ENCODE measurements at places on chromosomes 5 and 9.

DNA sequence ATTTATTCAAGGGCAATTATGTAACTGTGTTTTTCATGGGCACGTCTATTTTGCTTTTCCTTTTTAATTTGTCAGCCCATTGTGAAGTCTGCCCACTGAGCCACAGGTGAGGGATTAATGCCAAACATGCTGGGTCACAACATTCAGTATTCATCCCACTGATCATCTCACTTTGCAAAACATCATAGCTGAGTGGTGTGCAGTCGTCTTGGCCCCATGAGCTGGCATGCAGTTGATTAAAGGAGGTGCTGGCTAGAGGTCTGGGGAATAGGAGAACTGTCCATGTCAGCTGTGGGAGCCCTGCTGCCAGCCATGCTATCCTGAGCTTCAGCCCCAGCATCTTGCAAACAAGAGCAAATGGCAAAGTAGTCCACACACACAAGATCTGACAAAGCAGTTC, 11.7 kb upstream of the ESM1 start:
- no peak for DNase-seq

DNA sequence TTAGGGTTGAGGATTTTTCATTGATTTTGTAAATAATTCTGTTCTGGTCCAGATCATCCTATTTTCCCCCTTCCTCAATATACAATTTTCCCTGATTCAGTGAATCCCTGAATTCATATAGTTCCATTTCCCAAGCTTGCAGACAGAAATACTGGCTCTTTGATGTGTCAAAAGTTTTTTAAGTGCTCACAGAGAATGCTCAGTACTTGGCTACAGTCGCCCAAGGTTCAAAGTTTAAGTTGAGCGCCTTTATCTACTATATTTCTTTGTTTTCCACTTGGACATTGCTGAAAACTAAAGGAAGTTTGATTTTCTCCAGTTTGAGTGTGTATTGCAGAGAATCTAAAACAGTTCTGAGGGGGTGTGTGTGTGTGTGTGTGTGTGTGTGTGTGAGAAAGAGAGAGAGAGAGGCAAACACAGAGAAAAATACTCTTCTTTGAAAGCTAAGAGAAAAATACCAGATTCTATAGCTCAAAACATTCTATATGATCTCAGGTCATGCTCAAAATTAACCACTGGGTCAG, 136.2 kb upstream of the ACO1 start:
- no peak for DNase-seq

GRCh38 chr5:81552852-81553566, 159.1 kb upstream of the ACOT12 start:
- DNase-seq = no peak

- DNase-seq = no peak
Observed at GRCh38 chr9:88992556-88992955, 1.3 kb downstream of the S1PR3 start.

GRCh38 chr9:71716138-71716909, 52.0 kb downstream of the CEMIP2 start:
- no peak for DNase-seq

DNA sequence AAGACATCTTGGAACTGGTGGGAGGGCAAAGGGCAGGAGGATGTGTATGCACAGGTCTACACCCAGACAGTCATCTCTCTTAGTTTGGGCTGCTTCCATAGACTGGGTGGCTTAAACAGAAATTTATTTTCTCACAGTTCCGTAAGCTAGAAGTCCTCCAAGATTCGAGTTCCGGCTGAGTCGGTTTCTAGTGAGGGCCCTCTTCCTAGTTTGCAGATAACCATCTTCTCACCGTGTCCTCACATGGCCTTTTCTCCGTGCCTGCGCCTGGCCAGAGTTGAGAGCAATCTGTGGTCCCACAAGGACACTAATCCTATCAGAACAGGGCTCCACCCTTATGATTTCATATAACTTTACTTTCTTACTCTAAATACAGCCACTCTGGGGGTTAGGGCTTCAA, 4.1 kb downstream of the SMIM32 start:
- no peak for DNase-seq

DNA sequence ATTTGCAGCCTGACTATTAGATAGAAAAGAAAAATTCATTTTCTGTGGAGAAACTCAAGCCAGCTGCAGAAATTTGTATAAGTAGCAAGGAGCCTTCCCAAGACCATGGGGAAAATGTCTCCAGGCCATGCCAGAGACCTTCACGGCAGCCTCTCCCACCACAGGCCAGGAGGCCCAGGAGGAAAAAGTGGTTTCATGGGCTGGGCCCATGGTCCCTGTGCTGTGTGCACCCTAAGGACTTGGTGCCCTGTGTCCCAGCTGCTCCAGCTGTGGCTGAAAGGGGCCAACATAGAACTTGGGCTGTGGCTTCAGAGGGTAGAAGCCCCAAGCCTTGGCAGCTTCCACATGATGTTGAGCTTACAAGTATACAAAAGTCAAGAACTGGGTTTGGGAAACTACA, 73.3 kb upstream of the TTC23L start:
- DNase-seq = no peak

DNA sequence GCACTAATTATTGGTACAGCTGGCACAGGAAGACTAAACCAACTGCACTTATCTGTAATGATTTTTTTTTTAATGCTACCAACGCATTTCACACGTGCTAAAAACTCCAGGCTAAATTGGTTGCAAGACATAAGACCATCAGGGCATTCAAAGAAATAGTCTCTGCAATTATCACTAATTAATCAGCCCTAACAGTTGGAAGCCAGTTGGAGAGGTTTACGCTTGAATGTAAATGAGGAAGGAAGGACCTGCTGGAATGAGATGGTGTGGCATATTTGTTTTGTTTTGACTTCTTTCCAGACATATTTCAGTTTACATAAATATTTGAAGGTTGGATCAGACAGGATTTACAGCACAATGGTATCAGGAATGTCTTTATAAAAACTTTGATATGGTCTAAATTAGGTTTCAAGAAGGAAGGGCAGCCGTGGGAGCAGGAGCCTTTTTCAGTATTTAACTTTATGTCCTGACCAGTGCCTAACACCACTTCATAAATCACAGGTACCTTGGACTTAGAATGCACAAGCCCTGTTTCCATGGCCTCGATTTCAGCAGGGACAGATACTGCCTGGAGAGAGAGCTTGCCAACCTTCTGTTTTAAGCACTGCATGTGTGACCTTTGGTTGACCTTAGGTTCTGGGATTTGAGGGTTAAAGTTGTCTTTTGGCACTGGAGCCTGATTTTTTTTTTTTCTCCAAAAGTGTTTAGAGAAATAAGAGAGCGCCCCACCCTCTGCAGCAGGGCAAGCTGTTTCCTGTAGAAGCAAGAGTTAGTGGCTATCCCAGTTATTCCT, 199.8 kb upstream of the MAP3K1 start:
- no peak for DNase-seq

- DNase-seq = no peak
Observed at GRCh38 chr5:90565491-90565890, 6.9 kb downstream of the ADGRV1 start.

- DNase-seq = no peak
Observed at GRCh38 chr9:114343471-114344187, 14.0 kb downstream of the ORM2 start.

GRCh38 chr5:79936646-79937216, 54.3 kb downstream of the MTX3 start:
- DNase-seq = no peak

DNA sequence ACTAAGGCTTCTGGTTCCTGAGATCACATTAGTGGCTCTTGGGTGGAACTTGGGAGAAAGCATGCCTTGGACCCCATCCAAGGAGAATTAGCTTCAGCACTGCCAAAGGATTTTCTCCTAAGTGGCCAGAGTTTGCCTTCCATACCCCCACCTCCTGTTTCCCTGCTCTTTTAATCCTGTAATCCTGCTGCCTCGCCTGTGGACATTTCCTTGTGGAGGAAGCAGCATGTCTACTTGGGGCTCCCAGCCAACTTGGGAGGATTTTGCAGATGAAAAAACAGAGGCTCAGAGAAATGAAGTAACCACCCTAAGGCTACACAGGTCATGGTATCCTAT, 1.6 kb downstream of the ARSI start:
- no peak for DNase-seq

DNA sequence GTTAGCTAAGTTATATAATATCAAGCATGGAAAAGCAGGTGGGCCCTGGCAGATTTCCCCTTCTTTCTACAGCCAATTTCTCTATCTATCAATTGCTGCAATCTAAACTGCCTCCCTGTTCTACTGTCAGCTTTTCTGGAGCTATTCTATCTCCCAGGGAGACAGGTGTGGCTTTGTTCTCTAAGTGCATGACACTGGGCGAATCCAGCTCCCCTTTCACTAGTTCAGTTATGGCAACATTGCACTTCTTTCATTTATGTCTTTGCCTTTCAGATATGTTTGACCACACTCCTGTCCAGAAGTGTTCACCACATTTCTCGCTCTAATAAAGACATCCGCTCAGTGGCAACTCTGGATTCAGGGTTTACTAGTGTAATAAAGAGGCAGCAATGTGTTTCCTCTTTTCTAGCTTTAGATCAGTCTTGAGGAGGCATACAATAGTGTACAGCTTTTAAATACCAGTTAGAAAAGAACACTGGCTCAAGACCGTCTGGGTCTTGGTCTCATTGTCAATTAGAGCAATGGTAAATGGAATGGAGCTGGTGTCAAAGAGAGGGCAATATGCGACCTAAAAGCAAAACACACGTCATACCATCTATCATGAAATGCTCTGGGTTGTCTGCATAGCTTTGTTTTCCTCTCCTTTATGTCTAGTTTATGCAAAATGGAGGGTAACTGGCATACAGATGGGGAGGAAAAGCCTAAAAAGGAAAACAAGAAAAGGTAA, 197.0 kb downstream of the SLF1 start:
- no peak for DNase-seq

GRCh38 chr9:90807006-90807405, 5.4 kb downstream of the SYK start:
- DNase-seq = no peak

DNA sequence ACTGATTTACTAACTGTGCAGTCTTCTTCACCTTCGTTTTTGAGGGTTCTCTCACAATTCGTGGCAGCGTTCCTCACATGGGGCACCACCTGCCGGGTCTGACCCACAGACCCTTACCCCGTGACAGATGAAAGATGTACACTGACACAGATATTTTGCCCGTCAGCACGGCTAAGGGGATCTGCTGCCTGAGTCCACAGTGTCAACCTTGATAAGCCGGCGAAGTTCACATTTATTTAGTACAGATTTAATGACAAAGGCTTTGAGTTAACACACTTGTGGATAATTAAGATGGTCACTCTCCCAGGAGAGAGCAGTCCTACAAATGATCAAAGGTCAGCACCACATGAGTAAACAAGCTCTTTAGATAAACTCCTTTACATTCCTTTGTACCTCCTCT, 15.9 kb upstream of the TEX10 start:
- DNase-seq = no peak

DNA sequence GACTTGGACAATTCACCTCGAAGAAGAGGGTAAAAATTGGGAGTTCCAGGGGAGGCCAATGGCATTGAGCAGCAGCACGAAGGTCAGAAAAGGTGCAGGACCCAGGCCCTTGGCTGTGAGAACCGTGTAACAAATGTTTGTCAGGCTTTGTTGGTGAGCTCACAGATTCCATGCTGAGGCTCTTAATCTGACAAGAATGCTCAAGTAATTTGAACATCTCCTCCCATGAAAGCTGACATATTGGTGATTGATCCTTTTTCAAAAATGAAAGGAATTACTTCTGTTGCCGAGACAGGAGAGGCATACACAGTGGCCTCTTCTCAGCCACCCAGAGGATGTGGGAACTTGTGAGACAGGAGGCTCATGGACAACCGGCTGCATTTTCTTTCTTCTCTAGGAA, 11.6 kb downstream of the RAI14 start:
- no peak for DNase-seq

GRCh38 chr9:79256691-79257213, 315.0 kb upstream of the TLE4 start:
- no peak for DNase-seq

DNA sequence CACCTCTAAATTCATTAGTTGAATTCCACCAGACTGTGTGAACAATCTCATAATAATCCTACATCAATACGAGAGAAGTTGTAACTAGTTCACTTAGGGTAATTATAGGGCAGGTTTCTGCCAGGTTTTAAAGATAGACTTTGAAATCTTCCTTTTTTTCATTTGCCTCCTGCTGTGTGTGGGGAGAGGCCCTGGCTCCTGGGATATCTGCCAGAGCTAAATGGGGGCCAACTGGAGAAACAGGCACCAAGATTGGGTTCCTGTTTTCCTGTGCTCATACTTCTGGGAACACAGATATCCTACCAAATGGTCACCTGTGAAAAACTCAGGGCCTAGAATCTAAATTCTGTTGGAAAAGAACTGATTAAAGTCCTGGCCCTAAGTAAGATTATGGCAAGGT, 42.3 kb downstream of the SH3RF2 start:
- DNase-seq = no peak

- DNase-seq = no peak
Observed at GRCh38 chr9:135036861-135037465, 50.5 kb upstream of the OLFM1 start.

GRCh38 chr9:81584099-81584498, 105.2 kb downstream of the TLE1 start:
- no peak for DNase-seq

Measured in gastrocnemius medialis (tissue), 4 donors.